Pons (tissue), 1 donor: ENCODE measurements at places on chromosomes 6 and 20.

- no peak for DNase-seq
These were observed 33.6 kb upstream of the SENP6 start for GRCh38 chr6:75568100-75568499.

GRCh38 chr6:44856479-44856878 is 469.0 kb downstream of the CDC5L start:
- DNase-seq, result no peak

GRCh38 chr20:9374072-9374471 is 140.3 kb upstream of the LAMP5 start:
- no peak for DNase-seq

DNA sequence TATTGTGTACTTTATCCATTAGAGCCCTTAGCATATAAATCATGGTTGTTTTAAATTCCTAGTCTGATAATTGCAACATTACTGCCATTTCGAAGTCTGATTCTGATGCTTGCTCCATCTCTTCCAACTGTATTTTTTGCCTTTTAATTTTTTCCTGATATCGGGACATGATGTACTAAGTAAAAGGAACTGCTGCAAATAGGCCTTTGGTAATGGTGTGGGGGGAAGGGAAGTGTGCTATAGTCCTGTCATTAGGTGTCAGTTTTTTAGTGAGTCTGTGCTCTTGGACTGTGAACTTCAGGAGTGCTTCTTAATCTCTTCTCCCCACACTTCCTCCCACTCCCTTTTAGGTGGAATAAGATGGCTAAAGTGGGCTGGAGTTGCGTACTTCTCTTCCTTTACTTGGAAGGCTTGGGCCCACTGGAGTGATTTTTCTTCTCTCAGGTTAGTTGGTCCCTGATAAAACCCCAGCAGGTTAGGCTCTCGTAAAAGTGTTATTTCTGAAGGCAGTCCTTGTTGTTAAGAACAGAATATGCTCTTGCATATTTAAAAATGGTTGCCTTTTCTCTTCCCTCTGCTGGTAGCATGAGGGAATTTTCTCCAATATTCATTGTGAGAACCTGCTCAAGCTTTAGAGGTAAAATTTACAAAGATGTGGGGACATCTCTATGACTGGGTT is 18.1 kb downstream of the STXBP5 start:
- DNase-seq, result no peak

- no peak for DNase-seq
These were observed 37.9 kb upstream of the PRL start for GRCh38 chr6:22334778-22335177.

GRCh38 chr6:91976797-91977196 is 1389.9 kb upstream of the MAP3K7 start:
- no peak for DNase-seq

GRCh38 chr20:2942439-2942838 is 69.2 kb downstream of the PTPRA start:
- peak; percentile 65 for DNase-seq

DNA sequence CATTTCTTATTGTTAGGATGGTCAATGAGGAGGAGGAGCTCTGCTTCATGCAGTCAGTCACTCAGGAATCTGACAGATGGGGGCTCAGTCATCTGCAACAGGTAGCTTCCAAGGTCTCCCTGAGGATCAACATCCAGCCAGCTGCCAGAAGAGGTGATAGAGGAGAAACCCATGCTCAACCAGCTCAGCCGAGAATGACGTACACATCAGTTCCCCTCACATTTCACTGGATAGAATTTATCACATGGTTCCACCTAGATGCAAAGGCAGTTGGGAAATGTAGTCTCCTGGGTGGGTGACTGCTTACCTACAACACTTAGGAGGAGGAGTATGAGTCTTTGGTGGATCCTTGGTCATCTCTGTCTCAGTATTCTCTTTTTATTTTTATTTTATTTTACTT is 144.5 kb downstream of the CEBPB start:
- DNase-seq, result peak; percentile 49

- no peak for DNase-seq
These were observed 38.7 kb downstream of the NCR2 start for GRCh38 chr6:41373919-41374617.
